ENCODE measurements at places on chromosomes 5 and 9.

DNA sequence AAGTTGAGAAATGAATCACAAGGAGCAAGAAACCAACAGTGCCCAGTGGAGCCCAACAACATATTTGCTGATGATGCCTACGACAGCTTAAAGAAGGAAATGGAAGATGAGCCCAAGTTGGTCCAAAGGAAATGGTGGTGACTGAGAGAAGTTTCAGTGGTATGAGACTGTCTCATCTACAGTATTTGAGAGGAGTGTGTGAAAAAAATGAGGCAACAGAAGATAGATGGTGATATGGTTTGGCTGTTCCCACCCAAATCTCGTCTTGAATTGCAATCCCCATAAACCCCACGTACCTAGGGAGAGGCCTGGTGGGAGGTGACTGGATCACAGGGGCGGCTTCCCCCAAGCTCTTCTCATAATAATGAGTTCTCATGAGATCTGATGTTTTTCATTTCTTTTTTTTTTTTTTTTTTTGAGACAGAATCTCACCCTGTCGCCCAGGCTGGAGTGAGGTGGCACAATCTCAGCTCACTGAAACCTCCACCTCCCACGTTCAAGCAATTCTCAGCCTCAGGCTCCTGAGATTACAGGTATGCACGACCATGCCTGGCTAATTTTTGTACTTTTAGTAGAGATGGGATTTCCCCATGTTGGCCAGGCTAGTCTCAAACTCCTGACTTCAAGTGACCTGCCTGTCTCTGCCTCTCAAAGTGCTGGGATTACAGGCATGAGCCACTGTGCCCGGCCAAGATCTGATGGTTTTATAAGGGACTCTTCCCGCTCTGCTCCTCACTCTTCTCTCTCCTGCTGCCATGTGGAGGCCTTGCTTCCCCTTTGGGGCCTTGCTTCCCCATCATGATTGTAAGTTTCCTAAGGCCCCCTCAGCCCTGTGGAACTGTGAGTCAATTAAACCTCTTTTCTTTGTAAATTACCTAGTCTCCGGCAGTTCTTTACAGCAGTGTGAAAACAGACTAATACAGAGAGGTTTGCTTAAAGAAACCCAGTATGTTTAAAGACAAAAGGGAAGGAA lies 30.2 kb downstream of the EFCAB9 start:
- no peak for DNase-seq

DNA sequence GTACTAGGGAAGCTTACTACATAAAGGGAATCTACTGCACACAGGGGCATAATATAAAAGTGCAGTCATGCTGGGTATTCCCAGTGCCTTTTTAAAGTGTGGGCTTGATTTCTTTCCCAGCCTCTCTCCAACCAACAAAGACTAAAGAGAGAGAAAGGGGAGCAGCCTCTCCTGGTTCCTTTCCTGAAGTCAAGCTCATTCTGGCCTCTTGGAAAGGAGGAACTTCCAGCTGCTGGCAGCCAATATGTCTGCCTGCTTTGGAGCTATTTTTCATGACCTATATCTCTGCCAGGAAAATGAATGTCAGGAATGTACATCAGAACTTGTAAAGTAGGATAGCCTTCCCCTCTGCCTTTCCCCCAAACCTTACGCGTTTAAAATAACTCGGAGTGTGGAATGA lies 57.1 kb downstream of the RAB3C start:
- DNase-seq = no peak

DNA sequence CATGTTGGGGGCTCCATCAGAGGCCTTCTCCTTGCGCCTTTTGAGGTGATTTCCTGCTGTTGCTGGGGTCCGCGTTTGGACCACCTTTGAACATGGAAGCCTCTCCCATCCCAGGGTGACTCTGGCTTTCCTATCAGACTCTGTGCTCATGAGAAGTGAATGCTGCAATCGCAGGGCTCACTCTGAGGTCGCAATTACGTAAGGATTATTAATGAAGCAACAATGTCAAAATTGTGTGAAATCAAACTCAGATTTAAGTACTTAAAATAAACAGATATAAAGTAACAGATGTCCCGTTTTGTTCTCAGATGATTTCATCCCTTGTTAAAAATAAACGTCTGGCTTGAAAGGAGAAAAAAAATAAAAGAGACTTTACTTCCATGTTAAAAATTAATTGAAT lies 634.2 kb downstream of the BNC2 start:
- no peak for DNase-seq

DNA sequence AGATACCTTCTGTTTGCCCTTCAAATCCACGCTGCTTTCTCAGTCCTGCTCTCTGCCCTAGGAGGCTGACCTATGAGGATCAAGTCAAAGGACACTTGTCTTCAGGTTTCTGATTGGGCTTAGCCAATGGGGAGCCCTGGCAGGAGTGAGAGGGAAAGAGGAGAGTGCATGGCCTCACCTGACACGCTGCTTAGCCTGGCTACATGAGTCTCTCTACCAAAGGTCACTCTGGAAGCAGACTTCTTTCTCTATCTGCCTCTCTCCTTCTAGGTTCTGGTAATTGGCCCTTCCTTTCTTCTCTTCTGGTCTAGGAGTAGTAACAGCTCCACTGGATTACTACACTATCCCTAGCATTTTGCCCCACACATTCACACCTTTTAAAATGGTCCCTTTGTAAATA lies 13.1 kb downstream of the ARSB start:
- DNase-seq = no peak

GRCh38 chr9:98550206-98550820 lies 158.4 kb downstream of the GABBR2 start:
- DNase-seq = no peak

GRCh38 chr9:35972093-35972492 lies 14.1 kb upstream of the OR2S2 start:
- DNase-seq = no peak

DNA sequence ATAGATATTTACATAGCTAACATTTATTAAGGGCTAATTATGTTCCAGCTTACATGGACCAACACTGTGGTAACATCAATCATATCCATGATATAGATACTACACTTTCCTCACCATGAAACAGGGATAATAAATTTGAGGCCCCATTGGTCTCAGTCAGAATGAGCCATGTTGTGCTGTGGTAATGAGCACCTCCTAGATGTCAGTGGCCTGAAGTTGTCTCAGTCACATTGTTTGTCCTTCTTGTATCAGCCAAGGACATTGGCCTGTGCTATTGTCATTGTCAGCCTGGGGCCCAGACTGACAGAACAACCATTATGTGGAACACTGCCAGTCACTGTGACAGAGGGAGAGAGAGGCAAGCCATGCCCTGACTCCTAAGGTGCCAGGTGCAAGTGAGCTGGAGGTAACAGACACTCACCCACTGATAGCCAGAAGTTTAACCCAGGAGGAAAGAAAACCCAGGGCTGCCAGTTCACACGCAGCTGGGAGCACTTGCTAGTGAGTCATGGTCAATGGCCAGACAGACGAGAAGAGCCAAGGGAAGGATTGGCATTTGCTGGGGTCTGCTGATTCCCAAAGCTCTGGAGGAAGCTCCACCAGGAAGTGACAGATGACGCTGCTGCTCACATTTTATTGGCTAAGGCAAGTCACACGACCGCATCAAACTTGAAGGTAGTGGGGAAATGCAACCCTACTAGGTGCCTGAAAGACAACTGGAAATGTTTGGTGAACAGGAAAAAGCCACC lies 224.2 kb downstream of the MELK start:
- no peak for DNase-seq

GRCh38 chr5:11531811-11532555 lies 372.3 kb downstream of the CTNND2 start:
- DNase-seq = no peak

DNA sequence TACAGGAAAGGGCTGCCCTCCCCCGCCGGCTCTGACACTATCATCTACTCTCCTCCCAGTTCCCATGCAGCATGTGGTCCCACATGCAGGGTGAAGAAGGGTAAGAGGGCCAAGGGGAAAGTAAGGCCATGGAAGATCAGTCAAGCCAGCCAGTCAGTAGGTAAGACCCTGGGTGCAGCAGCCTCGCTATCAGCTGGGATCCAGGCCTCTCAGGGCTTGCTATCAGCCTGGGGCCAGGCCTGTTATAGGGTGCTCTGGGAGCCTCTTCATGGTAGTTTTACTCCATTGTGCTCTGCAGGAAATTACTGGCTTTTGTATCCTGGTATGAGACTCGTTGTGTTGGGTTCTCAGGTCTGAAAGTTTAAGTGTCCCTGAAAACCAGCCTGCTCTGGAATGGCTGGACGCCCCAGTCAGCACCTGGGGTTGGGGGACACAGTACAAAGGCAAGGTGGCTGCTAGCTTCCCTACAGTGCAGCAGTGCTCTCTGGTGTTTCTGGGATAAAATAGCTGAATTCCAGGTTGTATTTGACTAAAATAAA lies 21.4 kb downstream of the SLC22A4 start:
- no peak for DNase-seq

- no peak for DNase-seq
These were observed 73.7 kb downstream of the PPARGC1B start for GRCh38 chr5:149803641-149804468.

GRCh38 chr5:370959-371810 lies 49.7 kb downstream of the AHRR start:
- no peak for DNase-seq

GRCh38 chr9:86754581-86755560 lies 192.4 kb downstream of the GAS1 start:
- no peak for DNase-seq

DNA sequence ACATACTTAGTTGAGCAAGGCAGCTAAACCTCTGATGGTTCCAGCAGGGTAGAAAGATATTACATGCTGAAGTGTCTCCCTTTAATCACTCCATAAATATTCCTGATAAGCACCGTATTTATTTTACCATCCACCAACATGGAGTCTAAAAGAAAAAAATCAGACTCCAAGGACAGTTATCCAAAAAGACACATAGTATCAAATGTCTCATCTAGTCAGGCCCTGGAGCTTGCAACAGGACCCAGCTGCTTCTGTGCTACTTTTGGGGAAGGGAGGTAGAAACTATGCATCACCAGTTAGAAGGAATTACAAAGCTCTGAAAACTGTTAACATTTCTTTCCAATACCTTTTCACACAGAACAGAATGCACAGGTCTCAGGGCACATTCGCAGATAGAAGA lies 88.1 kb downstream of the S1PR3 start:
- DNase-seq = no peak

DNA sequence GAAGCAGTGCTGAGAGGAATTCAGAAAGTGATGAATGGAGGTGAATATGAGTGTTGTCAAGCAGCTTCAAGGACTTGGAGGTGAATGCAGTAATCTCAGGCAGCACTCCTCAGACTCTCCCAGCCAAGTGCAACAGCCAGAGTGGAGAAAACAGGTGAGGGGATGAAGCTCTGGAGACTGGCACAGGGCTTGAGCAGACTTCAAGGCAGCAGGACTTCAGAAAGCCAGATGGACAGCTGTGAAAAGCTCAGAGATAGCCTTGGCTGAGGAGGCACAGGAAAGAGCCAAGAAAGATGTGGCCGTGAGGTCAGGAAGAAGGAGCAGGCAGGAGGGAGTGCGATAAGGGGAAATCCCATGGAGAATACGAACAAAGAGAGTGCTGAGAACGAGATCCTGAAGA lies 194.9 kb downstream of the FBN2 start:
- no peak for DNase-seq

DNA sequence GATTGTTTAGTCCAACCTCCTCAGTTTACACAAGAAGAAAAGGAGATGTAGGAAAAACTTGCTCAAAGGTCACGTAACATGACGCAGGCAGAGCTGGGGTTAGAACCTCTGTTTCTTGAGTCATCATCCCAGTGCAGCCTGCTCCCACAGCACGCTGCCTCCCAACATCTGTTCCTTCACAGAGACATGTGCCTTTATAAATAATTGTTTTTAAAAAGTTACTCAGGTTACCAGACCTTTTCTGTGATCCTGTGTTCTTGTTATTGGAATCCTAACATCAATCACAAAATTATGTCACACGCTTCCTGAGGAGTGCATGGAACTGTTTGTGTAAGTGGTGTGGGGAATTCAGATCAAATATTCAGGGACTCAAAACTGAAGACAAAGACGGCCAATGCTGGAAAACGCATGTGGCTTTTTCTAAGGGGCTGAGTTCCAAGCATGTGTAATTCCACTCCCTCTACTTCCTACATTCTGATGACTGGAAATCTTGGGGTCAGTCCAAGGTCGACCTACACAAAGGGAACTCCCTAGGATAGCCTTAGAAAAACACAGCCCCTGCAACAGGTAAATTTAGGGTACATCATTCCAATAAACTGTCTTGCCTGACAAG lies 184.3 kb downstream of the TSSK1B start:
- no peak for DNase-seq

GRCh38 chr5:61311836-61312808 lies 19.9 kb upstream of the ZSWIM6 start:
- no peak for DNase-seq

DNA sequence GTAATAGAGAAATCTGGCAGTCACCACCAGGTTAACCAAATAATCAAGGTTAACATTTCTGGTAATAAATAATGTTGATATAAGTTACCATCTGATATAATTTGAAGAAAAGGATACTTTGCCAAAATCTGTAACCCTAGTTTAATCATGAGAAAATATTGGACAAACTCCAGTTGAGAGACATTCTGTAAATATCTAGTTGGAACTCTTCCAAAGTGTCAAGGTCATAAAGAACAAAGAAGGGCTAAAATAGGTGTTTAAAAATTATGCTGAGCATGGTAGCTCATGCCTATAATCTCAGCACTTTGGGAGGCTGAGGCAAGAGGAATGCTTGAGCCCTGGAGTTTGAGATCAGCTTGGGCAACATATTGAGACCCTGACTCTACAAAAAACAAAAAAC lies 253.3 kb downstream of the MRPS30 start:
- no peak for DNase-seq

GRCh38 chr5:8825139-8825757 lies 720.6 kb downstream of the SEMA5A start:
- DNase-seq = no peak

- DNase-seq = no peak
These were observed 25.3 kb upstream of the PPP1R2B start for GRCh38 chr5:156824800-156825199.

GRCh38 chr5:73443829-73444498 lies 4.6 kb downstream of the FOXD1 start:
- no peak for DNase-seq

GRCh38 chr9:98944057-98944733 lies 488 bp downstream of the COL15A1 start:
- no peak for DNase-seq

- DNase-seq = no peak
These were observed 431.6 kb downstream of the PRR16 start for GRCh38 chr5:120895660-120896059.

DNA sequence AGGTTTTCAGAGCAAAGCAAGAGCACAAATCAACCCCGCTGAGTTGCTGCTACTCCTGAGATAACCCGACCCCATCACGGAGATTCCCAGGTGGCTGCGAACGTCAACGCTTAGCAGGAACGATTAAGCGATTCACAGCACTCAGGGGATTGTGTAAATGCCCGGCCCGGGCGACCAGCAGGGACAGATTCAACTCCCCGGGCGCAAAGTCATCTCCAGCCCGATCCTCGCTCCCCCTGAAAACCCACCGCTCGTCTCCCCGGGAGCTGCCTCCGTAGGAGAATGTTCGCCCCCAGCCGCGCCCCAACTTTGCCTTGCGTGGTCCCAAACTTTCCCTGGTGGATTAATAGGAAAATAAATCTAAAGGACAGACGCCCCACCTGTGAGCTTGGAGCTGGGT lies 685 bp downstream of the SLC24A2 start:
- DNase-seq = no peak

- DNase-seq = no peak
These were observed 156.0 kb downstream of the MACROH2A1 start for GRCh38 chr5:135242866-135243555.

Measured in CD4-positive, alpha-beta T cell treated with Interferon alpha-2 for 1 hour (primary cell).